ENCODE measurements at places on chromosomes 4 and X.

GRCh38 chr4:125331116-125331515, 16.4 kb downstream of the FAT4 start:
- DNase-seq = no peak

- no peak for DNase-seq
These were observed 731.3 kb downstream of the DMD start for GRCh38 chrX:32480019-32480418.

DNA sequence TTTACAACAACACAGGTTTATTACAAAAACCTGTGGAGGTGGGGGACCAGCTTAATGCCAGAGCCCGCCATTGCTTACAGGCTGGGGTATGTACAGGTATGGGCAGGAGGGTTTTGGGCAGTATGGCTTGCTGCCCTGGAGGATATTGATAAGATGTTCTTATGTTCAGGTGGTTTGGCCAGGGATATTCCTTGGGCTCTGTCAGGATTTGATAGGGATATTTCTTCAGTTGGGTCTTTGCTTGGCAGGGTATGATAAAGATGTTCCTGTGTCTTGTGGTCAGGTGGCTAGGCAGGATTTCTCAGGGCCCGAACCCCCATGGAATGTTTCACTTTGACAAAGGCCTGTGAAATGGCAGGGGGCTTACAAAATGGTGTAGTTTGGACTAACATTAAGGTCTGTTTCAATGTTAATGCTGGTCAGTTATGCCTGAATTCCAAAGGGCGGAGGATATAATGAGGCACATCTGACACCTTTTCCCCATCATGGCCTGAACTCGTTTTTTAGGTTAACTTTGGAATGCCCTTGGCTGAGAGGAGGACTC, 3.1 kb downstream of the MGST2 start:
- DNase-seq = no peak

GRCh38 chr4:94897023-94897422, 139.3 kb downstream of the BMPR1B start:
- no peak for DNase-seq

DNA sequence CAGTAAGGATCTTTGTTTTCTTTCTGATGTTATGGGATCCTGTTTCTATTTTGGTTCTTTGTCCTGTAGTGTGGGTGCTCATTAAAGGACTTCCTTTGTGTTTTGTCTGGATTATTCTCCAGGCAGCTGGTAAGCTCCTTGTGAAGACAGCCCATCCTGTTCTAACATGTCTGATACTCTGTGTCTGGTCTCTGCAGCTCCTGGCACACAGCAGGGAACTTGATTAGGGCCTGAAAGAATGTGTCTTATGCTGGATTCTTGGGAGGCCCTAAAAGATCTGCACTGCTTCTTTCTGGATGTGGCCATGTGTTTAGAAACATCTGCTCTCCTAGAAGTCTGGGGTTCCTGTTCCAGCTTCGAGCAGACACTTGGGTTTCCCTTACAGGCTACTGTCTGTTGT, 38.1 kb upstream of the ATXN3L start:
- DNase-seq = no peak

DNA sequence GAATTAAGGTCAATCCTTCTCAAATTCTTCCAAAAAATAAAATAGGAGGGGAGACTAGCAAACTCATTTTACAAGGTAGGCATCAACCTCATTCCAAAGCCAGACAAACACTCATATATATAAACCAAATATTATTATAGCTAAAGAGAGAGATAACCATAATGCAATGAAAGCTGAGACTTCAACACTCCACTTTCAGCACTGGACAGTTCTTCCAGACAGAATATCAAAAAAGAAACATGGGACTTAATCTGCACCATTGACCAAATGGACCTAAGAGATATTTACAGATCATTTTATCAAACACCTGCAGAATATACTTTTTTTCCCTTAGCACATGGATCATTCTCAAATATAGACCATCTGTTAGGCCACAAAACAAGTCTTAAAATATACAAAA, 15.5 kb upstream of the EDA2R start:
- DNase-seq = no peak

DNA sequence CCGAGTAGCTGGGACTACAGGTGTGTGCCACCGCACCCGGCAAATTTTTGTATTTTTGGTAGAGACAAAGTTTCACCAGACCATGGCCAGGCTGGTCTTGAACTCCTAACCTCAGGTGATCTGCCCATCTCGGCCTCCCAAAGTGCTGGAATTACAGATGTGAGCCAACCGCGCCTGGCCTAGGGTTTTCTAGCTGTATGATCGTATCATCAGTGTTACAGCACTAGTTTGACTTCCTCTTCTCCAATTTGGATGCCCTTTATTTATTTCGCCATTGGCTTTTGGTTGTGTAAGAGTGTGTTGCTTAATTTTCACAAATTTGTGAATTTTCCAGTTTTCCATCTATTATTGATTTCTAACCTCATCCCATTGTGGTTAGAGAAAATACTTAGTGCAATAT, 5.2 kb downstream of the TKTL1 start:
- DNase-seq = peak; percentile 77

DNA sequence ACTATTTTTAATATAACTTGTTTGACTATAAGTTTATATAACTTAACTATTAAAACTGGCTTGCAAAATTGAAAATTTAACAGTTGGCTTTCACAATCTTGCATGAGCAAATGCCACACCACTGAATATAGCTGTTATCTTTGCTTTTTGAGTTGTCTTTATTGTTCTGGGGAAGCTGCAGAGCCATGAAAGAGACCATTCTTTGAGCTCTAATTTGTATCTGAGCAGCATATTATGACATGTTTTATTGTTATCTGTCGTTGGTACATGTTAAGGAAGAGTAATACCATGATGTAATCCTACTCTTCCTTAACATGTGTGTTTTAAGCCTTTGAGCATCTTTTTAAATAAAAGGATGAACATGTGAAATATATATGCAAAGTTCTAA, 97.1 kb upstream of the ANK2 start:
- DNase-seq = no peak
